ENCODE measurements at places on chromosomes 1 and 21.

GRCh38 chr1:121518726-121519041 is 333.9 kb downstream of the SRGAP2C start:
- no peak for DNase-seq

GRCh38 chr1:162976628-162977027 is 92.5 kb upstream of the RGS4 start:
- no peak for DNase-seq

DNA sequence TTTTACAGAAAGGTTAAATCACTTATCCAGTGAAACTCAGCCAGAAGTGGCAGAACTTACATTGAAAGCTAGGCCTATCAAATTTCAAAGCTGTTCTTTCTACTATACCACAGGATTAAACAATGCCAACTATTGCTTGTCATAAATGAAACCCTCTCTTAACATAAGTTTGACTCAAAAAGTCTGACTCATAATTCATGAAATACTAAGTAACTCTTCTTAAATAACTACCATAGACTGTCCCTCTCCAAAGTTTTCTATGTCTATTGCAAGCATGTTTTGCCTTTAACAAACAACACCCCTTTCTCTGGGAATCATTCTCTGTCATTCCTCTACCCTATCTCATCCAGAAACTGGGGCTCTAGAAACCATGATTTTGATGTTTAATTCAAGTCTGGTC is 109.5 kb upstream of the UBE2U start:
- no peak for DNase-seq

DNA sequence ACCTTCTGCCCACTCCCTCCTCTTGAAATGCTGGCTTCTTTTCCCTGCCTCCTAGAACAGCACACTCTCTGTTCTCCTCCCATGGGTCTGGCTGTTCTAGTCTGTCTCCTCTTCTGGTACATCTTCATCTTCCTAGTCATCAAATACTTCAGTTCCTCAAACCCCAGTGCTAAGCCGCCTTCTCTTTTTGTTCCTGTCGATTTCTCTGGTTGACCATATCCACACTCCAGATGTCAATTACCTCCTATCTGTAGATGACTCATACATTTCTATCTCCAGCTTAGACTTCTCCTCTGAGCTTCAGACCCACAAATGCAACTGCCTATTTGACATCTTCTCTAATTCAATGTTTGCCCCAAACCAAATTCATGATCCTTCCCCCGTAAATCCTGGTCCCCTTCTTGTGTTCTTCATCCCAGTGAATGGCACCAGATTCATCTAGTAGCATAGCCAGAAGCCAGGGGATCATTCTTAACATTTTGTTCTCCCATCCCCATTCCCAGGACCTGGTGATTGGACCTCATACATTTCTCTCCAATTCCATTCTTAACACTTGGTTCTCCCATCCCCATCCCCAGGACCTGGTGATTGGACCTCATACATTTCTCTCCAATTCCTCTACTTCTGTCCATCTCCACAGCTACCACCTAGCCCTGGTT is 35.9 kb downstream of the USP24 start:
- DNase-seq = no peak

DNA sequence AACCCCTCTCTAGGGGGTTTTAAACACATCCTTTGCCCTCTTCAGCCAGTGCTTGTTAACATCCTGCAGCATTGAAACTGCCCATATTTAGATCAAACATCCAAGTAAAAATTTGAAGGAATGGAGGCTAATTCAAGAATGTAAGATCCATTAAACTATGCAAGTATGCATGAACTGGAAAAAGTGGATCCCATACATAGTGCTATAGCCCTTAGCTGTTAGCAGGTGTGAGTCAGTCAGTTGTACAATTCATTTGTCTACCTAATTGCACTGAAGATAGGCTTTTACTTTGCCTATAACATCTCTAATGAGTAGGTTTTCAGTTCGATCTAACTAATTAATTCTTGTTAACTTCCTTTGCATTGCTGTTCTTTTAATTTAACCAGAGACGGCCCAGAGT is 270.9 kb downstream of the LMO4 start:
- no peak for DNase-seq

DNA sequence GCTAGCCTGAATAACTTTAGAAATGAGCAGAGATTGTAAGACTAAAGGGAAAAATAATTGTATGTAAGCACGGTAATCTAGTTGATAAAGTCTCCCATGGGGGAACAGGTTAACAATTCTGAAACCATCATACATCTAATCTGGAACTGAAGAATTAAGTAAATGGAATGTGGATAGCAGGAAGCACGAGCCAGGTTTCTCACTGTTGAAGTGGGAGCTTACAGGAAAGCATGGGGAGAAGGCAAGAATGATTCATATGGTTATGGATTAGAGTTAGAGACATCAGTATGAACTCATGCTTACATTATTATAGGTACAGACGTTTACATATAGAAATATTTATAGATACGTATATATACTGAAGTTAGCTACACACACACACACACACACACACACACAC is 83.0 kb downstream of the LEPR start:
- no peak for DNase-seq

GRCh38 chr1:65319754-65320153 is 10.4 kb downstream of the DNAJC6 start:
- DNase-seq = no peak

DNA sequence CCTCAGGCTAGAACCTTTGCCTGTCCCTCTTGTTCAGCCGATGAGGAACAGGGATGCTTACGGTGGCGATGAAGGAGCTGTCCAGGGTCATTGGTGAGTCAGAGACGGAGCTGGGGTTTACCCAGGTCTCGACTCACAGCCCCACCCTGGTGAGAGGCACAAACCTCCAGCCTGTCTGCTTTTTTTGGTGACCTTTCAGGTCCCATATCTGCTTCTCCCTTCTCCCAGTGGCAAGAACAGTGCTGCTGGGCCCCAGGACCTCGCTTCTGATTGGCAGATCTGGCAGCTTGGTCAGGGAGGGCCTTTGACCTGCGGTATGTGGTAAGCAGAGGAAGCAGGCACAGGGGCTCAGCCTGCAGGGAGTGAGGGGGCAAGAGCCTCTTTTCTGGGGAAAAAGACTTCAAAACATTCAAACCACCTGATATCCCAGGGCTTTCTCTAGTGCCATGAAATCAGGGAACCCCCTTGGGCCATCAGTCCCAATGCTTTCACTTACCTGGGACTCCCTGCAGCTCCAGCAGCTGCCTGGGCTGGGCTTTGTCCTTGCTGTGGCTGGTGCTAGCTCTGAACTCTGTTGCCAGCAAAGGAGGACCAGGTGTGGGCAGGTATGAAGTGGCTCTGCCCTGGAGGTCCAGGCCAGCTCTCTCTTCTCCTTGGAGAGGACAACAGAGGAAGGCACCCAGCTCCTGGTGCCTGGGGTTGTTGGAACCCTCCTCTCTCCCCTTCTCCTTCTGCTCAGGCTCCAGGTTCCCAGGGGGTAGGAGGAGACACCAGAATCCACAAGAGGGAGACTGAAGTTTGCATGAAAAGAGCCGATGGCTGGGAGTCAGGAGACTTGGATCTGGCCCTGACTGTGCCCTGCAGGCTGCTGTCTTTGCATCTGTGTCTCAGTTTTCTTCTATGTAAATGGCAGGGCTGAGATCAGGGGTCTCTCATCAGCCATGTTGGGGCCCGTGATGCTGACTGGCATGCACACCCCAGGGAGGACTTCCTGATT is 41.4 kb downstream of the TRIM62 start:
- no peak for DNase-seq

DNA sequence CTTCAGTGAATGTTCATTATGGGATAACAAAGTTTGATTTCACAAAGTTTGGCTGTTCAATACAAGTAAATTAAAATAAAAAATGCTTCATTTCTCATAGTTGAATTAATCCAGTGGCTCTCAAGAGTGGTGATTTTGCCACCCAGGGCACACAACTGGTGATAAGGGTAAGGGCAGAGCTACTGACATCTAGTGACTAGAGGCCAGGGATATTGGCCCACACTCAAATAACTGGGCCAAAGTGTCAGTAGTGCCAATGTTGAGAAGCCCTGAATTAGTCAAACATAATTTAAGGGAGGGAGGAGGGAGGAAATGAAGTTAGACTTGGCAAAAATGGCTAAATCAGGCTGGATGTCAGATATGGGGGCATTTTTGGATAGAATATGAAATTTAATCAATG is 880.5 kb upstream of the ADGRL4 start:
- DNase-seq = no peak

DNA sequence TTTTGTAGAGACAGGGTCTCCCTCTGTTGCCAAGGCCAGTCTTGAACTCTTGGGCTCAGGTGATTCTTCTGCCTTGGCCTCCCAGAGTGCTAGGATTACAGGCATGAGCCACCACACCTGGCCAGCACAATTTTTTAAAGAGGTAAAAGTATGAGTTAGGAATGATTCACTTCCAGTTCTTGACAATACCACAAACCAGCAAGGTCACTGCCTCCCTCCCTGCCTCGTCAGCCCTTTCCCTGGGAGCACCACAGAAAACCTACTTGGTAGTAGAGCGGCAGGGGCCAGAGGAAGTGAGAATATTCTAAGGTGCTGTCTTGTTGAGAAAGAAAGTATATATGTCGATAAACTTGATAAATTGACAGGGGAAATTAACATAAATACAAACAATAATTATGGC is 10.8 kb upstream of the CDA start:
- no peak for DNase-seq

DNA sequence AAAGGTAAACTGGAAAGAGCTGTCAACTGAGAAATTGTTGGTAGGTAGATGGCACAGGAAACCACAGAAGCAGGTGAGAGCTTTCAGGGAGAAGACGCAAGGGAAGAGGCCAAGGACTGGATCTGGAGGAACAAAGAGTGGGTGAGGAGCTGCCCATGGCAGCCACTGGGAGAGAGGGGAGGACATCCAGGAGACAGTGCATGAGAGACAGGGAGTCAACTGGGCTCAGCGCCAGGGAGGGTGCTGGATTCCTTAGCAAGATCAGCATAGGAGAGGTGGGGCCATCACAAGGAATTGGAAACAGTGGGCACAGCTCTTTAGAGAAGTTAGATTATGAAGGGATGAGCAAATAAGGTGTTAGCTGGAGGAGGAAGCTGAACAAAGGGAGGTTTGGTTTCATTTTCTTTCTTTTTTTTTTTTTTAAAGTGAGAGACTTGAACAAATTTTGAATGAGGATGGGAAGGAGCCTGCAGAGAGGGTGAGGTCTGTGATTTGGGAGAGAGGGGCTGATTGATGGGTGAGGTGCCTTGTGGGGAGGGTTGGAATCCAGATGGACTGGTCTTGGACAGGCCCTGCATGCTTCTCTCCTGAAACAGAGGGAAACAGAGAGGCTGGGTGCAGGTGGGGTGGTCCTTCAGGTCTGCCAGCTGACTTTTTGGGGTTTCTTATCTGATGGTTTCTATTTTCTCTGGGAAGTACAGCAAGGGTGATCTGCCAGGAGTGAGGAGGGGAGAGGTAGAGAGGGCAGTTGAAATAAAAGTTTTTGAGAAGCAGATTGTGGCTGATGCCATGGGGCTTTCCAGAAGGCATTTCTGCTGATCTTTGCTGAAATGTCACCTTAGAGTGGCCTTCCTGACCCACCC is 5.4 kb downstream of the CYP4B1 start:
- no peak for DNase-seq

GRCh38 chr1:168980180-168980579 is 126.3 kb upstream of the ATP1B1 start:
- no peak for DNase-seq

DNA sequence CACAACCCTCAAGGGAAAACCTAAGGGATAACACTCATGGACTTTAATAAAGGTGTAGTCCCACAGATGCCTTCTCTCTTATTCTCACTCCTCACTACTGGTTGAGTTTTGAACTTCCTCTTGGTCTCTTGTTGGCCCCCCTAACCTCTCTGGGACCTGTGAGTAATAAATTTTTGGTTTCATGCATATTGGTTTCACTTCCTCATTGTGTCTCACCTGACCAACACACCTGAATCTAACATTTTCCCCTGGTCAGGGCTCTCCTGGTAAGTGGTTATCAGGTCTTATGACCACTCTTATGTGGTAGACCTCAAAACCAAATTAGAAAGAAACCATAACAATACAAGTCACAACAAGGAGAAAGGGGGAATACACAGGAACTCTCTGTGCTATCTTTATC is 60.5 kb upstream of the PRMT6 start:
- DNase-seq = no peak

GRCh38 chr1:97050506-97050905 is 328.9 kb downstream of the PTBP2 start:
- DNase-seq = no peak

GRCh38 chr1:225422031-225422605 is 5.7 kb downstream of the LBR start:
- no peak for DNase-seq

DNA sequence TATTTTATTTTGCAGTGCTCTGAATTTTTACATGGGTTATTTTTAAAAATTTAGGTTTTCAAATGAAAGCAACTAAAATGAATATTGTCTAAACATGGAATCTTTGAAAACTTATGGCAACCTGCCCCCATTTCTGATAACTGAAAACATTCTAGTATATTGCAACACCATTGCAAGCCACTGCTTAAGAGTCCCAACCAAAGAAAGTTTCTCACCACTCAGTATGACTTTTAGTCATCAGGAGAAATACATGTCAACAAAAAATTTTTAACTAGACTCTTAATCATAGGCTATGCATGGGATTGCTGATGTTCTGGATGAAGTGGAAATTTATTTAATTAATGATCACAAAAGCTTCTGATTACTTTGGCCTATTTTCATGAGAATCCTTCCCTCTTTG is 112.1 kb downstream of the TNFSF18 start:
- no peak for DNase-seq

- no peak for DNase-seq
These were observed 263.2 kb downstream of the TM2D1 start for GRCh38 chr1:61461406-61462384.

GRCh38 chr1:162487241-162487640 is 10.4 kb upstream of the UHMK1 start:
- DNase-seq = no peak

DNA sequence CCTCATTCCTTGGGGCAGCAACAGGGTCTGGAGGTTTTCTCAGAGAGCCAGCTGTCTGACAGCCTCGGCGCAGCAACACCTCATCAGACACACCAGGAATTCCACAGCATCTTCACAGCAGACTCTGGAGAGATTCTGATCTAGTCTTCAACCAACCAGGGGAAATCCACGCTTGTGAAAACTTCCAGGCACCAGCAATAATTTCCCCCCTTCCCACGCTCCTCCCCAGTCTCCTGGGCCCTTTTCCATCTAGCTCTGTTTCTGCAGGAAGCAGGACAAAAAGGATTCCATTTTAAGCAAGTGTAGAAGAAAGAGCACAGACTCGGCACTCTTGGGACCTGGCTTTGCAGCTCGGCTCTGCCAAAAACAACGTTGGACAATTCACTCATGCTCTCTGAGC is 44.3 kb upstream of the CAPZB start:
- DNase-seq = no peak

- DNase-seq = no peak
These were observed 10.3 kb downstream of the NPR1 start for GRCh38 chr1:153688736-153689328.

- DNase-seq = no peak
These were observed 36.5 kb downstream of the RLF start for GRCh38 chr1:40197656-40198055.

GRCh38 chr1:206117151-206117948 is at the start of gene AVPR1B:
TSS of gene AVPR1B (minus strand) at chr1:206117388. CDS start at chr1:206116890, 498 bp downstream.
- DNase-seq = no peak

GRCh38 chr1:226617109-226617508 is 68.5 kb downstream of the STUM start:
- DNase-seq = no peak
